ENCODE measurements at places on chromosomes 7 and 10.

DNA sequence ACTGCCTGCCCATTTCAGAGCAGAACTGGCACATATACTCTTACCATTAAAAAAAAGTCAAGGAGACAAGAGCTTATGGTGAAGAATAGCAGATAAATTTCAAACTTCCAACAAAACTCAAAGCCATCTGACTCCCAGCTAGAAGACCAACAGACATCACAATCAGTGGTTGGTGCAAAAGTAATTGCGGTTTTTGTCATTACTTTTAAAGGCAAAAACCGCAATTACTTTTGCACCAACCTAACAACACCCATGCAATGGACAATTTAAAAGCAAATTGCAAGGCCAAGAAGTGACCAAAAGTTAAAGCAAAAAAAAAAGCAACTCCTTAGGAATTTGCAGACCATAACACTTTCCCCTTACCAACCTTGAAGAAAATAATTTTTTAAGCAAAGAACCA is 18.8 kb downstream of the GLI3 start:
- DNase-seq, result no peak

GRCh38 chr10:117955176-117955575 is 91.6 kb downstream of the RAB11FIP2 start:
- DNase-seq, result peak; percentile 9

DNA sequence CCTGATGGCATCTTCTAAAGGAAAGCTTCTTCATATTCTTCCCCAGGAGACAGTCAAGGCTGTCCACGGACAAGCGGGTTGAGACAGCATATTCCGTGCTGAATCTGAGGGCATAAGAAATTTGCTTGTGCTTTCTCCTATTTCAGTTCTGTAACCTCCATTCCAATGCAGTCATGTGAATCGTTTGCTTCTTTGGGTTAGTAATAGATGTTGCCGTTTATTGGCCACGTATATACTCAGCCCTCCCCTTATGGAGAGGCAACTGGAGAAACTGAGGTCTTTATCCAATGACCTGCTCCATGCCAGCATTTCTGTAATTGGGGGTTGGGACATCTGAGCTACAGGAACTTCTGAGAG is 38.9 kb downstream of the LYZL1 start:
- no peak for DNase-seq

- no peak for DNase-seq
These were observed 64.9 kb upstream of the GPR22 start for GRCh38 chr7:107404740-107405537.

DNA sequence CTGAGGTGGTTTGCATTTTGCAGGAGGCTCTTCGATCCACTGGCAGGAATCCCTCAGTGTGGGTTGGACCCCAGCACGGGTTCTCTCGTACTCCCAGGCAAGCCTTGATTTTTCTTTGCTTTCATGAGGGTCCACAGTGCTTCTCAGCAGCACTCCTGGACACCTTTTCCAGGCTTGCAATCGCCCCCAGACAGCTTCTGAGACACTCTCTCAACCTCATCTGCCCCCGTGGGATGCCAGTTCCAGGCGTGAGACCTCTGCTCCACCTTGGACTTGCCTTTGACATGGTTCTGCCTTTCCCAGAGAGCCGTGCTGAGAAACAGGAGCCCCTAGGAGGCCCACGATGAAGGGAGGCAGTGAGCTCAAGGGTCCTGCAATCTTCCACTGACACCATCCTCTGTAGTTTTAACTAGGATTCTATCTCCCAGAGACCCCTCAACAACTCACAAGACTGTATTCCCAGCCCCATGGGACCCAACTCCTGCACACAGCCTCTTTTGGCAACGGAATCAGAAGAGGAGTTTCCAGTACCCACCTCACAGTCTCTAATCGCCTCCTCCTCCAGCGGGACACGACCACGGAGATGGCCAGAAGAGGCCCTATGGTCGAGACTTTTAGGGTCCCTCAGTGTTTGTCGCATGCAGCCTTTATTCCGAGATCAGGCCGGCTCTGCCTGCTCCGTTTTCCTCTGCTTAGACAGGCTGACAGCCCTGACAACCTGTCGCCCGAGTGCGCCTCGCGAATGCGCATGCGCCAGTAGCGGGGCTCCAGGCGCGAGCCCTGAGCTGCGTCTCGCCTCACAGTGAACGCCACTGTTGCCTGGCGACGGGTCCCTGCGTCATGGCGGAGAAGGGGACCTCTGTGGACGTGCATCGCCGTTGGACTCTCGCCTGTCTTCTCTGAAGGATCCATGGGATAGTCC is 26.0 kb upstream of the ZNF273 start:
- DNase-seq, result no peak

- DNase-seq, result no peak
These were observed 13.4 kb upstream of the SLIT1 start for GRCh38 chr10:97199152-97199551.

GRCh38 chr7:142796001-142796500 is 25.3 kb downstream of the PRSS2 start:
- no peak for DNase-seq

DNA sequence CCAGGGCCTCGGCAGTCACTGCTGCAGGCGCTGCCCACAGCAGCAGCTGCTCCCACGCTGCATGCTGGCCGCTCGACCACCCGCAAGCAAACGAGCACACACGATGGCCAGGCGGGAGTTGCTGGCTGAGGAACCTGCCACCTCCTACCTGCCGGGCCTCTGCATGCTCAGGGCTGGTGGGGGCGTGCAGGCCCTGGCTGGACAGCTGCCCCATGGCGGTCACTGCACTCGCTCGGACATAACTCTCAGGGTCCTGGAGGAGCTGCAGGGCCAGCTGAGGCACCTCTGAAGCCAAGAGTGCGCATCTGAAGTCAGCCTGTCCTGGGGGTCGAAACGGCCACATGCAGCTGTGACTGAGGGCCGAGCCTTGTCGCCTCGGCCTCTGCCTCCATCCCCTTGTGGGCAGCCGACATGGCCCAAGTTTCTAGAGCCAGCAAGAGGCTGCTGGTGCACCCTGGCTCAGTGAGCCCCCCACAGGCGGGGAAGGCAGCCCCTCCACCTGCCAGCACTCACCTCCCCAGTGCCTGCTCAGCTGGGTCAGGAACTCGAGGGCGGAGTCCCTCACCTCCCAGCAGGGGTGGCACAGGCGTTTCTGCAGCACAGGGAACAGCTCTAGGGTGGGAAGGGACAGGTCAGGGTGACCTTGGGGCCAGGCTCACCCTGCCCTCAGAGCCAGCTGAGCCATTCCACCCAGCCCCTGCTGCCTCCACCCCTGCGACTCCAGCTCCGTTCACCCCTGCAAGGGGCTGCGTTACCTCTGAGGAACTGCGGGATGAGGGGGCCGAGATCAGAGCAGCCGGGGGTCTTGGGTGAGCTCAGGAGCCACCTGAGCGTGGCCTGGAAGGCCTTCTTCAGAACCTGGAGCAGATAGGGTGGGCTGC is 16.1 kb downstream of the BRAT1 start:
- no peak for DNase-seq

DNA sequence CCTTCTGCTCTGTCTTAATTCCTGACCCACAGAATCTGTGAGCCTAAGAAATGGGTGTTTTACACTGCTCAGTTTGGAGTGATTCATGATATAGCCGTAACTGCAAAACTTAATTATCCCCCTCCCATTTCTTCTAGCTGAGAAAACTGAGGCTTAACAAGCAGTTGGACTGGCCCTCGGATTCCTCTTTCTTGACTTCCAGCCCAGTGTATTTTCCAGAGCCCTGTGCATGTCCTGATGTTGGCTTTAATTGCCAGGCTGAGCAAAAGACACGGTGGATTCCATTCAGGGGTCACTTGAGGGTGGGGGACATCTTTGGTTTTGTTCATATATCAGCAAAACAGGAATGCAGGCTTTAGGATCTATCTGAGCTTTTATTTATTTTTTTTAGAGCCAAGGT is 489.8 kb downstream of the TYW1 start:
- no peak for DNase-seq

DNA sequence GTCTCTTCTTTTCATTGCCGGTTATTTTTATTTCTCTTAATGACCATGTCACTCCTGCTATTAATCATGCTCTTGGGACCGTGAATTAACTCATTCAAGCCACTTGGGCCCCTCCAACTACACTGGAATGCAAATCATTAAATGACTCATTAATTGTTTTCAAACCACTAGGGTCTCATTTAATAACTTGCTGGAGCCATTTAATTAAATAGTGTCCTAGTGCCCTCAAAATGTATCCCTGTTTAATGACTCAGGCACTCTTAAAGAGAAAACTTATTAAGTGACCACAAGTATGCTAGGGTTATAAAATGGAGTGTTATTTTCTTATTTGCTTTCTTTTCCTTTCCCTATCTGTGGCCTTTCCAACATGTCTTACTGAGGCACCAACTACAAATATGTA is 73.0 kb downstream of the PLXDC2 start:
- no peak for DNase-seq

DNA sequence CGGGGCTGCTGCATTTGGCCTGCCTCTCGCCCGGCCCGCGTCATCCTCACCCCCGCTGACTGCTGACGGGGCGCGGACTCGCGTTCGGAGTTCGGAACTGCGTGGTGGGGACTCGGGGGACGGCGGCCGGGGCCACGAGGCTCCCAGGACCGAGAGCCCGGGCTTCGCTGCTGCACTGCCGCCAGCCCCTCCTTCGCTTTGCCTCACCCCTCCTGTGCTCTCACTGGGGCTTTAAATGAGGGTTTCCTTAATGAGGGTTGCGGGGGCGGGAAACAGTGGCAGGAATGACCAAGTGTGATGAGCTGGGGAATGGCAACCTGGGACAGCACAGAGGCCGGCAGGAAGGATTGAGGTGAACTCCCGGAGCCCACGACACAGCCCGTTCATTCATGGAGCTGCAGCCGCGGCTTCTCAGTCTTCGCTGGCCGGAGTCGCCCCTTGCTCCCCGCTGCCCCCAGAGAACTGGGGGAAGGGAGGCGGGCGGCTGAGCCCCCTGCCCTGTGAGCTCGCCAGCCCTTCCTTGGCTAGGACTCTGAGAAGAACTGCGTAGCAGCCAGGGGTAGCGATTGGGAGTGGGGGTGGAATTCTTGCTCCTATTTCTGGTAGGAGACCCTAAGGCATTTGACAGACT is 1.5 kb upstream of the LRRC4 start:
- DNase-seq, result no peak

- DNase-seq, result no peak
These were observed 131.3 kb downstream of the FAM53B start for GRCh38 chr10:124612611-124613498.

DNA sequence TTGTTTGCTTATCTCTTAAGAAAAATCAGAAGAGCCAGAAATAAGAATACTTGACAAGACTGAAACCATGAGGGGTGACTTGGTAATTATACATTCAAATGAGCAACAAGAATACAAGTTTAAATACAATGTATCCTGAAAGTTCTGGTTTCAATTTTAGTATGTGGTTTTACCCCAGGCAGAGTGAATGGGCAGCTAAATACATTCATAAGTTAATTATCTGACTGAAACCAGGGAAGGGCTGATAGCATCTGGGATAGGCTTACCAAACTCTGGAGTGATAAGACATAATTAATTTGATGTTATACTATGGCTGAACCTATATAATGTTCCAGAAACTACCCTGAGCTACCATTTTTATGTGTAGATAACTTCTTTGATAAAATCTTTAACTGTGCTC is 252.2 kb upstream of the PLXNA4 start:
- no peak for DNase-seq

DNA sequence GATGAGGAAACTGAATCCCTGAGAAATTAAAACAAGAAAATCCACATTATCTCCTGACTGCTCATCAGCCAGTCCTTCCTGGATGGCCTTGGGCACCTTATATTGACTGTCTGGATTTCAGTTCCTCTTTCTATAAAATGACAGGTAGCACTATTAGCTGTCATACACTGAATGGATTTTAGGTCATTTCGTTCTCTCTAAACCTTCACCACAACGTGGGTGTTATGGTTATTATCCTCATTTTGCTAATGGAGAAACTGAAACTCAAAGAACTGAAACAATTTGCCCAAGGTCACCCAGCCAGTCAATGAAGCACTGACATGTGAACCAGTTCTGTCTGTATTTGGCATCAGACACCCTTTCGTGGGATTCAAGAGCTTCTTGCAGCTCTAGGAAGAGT is 193.8 kb downstream of the CYP26A1 start:
- DNase-seq, result no peak

- DNase-seq, result no peak
These were observed 208.5 kb upstream of the NRP1 start for GRCh38 chr10:33542752-33543505.

DNA sequence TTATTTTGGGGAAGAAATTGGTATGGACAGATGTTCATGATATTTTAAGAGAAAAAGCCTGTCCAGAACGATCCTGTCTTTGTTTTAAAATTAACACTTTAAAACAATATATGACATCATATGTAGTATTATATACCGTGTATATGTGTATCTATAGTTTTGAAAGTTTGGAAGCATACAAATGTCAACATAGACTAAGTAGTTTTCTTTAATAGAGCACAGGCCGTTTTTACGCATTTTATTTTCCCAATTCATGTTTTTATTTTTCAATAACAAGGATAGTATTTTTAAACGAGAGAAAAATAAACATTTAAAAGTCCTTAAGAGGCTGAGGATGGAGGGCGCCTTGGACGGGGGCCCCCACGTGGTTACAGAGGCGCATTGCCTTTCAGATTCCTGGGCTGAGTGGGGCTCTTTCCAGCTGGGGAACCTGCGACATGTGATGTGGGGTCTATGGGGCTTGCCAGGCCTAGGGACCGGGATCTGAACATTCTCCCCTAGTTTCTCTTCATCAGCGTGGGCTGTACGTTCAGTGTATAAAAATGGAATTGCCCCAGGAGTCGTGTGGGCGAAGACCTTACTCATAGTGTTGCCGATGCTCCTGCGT is 127.8 kb upstream of the ZNF746 start:
- no peak for DNase-seq

DNA sequence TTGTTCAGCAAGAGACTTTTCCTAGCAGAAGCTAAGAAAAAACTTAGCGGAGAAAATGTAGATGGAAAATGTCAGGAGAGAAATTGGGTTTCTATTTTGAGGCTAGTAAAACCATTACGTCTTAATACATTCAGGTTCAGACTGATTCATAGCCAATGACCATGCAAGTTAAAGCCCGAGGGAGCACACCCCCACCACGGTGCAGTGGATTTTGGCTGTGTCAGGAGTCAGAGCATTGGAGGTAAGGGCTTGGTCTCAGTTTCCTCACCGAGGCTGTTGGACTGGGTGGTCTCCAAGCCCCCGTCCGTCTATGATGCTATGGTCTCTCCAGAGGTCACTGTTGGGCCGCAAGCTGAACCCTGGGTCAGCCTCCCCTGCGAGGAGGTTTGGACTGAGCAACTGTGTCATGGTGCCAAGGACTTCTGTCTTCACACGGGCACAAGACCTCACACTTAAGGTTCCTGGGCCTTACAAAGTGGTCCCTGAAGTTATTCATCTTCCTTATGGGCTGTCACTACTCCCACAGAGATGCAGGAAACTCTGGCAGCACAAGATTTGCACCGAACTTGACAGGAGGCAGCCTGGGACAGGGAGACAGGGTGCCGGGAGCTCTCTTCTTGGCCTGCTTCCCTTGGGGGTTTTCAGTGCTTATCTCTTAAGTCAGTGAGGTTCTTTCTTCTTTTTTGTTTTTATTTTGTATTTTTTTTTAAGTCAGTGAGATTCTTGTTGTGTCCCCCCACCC is 186.8 kb downstream of the PHTF2 start:
- DNase-seq, result no peak

GRCh38 chr7:85554236-85555178 is 367.7 kb upstream of the SEMA3D start:
- peak; percentile 33 for DNase-seq
